ENCODE measurements at places on chromosomes 3 and 15.

DNA sequence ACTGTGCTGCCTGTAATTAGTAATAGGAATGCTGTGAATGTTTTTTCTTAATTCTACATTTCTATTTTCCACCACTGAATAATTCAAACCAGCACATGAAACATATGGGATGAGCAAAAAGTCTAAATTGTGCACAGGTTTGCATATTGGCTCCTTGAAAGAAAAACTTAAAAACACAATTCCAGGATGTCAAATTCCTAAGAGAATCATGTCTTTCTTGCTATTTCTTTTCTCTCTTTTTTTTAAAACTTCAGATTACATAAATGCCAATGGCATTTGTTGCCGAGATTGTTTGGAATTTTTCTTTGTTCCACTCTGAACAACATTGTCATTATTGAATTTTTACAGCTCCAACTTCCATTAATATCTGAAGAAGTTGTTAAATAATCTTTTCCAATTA is 60.8 kb downstream of the VGLL3 start:
- no peak for DNase-seq

DNA sequence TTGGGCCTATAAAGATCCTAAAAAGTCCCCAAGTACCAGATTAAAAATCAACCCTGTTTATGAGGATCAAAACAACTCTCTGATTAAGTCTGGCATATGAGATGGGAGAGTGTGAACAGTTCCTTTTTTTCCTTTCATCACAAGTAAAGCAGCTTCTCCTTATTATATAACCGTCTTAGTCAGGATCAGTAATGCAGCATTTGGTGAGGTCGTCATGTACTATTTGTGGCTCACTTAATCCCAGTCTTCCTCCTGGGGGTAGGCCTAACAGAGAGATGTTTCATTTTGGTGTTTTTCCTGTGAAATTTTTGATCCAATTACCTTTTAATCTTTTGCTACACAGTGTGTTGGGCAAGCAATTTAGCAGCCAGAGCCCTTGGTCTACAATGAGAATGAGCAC is 333.1 kb upstream of the KCNMB2 start:
- no peak for DNase-seq

GRCh38 chr15:101088271-101088670 is 163.6 kb downstream of the CHSY1 start:
- no peak for DNase-seq

DNA sequence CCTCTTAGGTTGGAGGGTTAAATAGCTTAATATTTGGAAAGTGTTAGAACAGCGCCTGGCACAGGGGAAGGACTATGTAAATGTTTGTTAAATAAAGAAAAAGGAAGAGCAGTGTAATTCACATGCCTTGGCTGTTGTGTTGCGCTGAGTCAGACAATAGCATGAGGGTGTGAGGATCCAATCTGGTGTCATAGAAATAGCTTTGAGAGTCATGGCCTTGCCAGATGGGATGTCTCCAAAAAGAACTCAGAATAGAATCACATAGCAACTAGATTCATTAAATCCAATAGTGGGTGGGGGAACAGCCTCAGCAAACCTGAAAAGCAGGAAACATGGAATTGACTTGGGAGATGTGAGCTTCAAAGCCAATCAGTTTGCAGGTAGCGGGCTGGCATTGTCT is 3.9 kb upstream of the RBSN start:
- no peak for DNase-seq

DNA sequence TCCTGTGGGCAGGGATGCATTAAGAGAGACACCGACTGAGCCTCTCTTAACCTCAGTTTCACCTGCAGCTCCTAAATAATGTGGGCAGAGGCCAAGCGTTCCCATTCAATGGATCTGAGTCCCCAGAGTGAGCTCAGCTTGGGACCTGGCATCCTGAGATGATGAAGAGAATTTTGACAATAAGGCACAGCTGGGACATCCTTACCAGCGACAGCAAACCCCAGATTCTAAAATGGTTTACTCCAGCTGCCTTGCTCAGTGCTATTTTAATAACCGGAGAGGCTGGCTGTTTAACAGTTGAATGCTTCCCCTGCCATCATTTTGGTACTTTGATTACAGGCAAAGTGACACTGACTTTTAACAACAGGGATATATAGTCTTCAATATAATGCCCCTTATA is 123.7 kb downstream of the WDR76 start:
- DNase-seq: no peak

GRCh38 chr3:23580096-23580713 is 225.6 kb upstream of the UBE2E1 start:
- no peak for DNase-seq

GRCh38 chr3:196983186-196983585 is 14.6 kb upstream of the PIGZ start:
- DNase-seq: no peak

- DNase-seq: no peak
Observed at GRCh38 chr3:58333206-58334012, 717 bp downstream of the PXK start.

GRCh38 chr15:42171122-42171521 is 14.7 kb upstream of the PLA2G4F start:
- no peak for DNase-seq

GRCh38 chr3:124053871-124054270 is 61.9 kb upstream of the ROPN1 start:
- no peak for DNase-seq

- DNase-seq: no peak
Observed at GRCh38 chr3:177150218-177150916, 46.9 kb downstream of the TBL1XR1 start.

DNA sequence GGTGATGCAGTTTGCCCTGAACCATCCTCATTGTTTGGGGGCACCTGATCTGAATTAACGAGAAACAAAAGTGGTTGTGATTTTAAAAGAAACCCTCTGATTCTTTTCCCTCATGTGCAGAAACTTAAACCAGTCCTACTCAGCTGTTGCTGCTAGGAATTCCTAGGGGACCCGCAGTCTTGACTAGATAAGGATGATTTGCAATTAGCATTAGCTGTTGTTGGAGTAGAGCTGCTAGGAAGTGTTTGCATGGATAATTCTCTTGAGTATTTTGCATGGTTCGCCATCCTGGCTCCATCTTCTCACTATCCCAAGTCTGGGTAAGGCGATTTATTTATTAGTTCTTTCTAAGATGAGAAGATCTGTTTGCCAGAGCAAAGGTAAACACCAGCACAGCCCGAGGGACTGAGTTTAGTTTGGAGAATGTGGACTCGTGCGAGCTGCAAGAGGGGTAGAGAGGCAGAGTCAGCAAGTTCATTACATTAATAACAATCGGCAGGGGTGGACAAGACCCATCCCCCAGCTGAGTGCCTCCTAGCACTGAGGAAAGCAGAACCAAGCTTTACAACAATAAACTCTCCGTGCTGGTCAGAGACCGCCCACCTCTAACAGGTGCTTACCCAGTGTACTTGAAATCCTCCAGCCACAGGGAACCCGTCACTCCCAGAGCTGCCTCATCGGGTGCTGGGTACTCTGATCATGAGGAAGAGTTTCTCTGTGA is 4.1 kb downstream of the FGD5 start:
- DNase-seq: no peak

GRCh38 chr3:178771511-178771910 is 235.3 kb downstream of the KCNMB2 start:
- DNase-seq: no peak

- DNase-seq: no peak
Observed at GRCh38 chr3:101643009-101643844, 33.7 kb downstream of the ZBTB11 start.

GRCh38 chr3:13015286-13016082 is 57.7 kb downstream of the IQSEC1 start:
- no peak for DNase-seq

DNA sequence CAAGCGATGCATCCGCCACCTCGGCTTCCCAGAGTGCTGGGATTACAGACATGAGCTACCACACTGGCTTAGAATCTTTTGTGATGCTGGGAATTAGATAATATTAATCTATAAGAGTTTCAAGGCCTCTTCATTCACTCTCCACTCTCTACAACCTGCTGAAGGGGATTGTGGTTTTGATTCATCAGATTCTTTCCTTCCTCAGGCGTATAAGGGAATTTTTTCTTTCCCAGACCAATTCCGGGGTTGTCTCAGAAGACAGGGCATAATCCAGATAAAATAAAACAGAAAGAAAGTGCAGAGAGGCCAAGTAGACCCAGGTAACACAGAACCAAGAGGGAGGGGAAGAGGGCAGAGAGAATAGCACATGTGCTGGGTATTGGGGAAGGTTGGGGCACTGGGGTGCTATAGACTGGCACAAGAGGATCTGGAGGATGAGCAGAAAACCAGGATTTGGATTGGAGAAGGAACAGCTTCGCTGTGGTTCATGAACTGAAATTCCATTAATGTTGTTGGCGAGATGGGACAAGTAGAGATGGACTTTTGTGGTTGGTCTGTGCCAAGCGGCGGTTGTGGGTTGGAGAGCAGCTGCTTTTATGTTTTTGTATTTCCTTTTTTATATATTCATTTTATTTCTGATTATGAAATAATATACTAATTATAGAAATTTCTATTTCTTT is 12.8 kb downstream of the ARL6IP5 start:
- no peak for DNase-seq

- no peak for DNase-seq
Observed at GRCh38 chr15:51313074-51313393, 25.4 kb downstream of the CYP19A1 start.

DNA sequence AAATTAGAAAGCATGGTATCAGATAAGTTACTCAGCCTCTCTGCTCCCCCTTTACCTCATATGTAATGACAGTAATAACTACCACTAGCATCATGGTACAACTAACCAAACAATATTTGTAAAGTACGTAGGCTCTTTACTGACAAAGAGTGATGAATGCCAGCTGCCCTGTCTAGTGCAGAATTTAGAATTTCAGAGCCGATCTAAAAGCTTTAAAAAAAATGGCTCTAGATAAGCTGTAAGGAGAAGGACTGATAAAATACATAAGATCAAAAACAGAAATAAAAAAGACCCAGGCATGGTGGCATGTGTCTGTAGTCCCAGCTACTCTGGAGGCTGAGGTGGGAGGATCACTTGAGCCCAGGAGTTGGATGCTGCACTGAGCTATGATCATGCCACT is 424.1 kb downstream of the MAGI1 start:
- no peak for DNase-seq

DNA sequence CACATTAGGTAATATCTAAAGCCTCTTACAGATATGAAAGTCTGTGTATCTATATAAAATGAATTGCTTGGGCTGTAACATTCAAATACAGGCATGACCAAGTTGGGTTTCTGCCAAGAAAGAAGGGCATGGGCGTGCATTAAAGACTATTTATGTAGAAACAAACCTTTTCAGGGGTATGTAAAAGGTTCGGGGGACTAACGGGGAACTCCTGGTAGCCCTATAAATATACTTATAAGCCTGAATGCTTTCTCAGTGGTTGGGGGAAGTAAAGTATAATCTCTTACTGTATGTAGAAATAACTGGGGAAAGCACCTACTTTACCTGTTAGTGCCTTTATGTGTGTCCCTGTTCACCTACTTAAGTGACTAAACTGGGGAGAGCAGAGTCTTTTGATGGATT is 154.5 kb upstream of the TBL1XR1 start:
- no peak for DNase-seq

- no peak for DNase-seq
Observed at GRCh38 chr15:43975326-43975725, 148.5 kb downstream of the WDR76 start.
